NCI-H2171 (cell line): ENCODE measurements at places on chromosomes 7 and 10.

DNA sequence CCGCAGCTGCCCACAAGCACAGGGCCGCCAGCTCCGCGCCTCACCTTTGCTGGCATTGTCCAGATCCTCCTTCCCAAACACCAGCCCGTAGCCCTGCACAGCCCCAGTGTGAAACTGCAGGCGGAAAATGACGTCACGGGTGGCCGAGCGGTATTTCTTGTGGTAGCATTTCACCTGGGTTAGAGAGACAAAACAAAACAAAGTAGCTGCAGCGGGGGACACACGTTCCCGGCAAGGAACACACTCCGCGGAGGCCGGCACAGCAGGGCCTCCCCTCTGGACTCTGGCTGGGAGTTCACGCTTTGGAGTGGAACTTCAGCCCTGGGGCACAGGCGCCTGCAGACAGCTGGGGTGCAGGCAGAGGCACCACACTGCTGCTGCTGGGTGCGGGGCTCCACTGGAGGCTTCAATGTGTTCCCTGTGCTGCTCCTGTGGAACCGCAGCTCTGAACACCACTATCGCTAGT, 181.1 kb downstream of the TNS3 start:
- DNase-seq = no peak

GRCh38 chr7:56218510-56218909, 102.3 kb upstream of the NUPR2 start:
- DNase-seq = peak; percentile 26

DNA sequence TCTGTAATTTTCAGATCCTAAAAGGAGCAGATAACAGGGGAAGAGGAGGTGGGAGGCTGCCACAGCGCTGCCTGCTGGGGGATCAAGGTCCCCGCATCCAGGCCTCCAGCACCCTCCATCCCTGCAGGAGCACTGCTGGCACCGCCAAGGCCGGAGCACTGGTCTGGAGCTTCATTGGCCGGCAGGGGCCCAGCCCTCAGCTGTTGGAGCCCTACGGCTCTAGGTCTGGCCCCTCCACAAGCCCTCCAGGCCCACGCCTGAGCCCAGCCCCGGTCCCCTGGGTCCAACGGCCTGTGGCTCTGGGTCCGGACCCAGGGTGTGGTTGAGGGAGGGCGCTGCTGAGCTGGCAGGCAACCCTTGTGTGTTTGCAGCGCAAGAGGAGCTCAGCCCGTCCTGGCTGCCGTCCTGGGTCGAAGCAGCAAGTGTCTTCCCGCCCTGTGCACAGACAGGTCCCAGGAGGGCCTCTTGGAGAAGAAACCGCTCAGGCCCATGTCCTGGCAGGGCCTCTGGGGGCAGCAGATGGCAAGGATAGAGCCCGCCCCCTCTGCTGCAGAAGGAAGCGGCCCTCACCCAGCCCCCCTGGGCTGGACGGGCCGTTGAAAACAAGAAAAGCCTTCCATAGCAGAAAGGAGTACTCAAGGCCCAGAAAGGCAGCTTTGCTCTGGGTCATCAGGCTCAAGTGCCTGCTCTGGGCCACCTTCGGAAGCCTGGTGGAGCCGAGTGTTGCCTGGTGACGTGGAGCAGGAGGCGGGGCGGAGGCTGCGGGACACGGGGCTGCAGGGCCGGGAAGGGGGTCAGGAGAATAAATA, 54.3 kb upstream of the TNRC18 start:
- DNase-seq = peak; percentile 90

DNA sequence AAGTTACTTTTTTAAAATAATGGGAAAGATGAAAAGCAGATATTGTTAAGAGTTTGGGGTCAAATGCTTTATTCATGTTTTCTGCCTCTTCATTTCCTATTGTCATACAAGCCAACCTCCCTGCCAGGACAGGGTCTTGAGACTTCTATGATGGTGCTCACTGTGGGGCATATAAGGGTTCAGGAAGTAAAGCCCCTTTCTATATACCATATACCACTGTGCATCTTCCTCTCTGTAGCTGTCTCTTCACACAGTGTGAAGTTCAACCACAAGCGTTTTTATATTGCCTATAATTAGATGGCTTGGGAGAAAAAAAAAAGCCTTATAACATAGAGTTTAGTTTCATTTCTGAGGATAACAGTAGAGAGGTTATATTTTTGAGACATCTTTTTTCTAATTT, 389.8 kb upstream of the SORCS1 start:
- no peak for DNase-seq

- DNase-seq = no peak
Observed at GRCh38 chr10:124043310-124044142, 49.9 kb downstream of the CHST15 start.

DNA sequence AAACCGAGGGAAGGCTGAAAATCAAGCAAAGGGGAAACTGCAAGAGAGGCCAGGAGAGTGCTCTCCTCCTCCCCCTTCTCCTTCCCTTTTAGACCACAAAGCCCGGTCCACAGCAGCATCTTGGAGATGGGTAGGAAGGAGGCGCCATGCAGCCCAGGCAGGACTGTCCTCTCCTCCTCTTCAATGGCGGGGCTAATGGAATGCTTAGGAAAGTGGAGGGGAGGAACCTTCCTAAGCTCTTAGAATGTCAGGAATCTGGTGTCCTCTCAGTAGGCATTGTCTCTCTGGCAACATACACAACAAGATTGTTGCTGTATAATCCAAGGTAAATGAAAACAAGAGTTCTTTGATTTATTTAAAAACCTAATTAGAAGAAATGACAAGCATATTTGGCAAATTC, 185.1 kb downstream of the DGKI start:
- no peak for DNase-seq

DNA sequence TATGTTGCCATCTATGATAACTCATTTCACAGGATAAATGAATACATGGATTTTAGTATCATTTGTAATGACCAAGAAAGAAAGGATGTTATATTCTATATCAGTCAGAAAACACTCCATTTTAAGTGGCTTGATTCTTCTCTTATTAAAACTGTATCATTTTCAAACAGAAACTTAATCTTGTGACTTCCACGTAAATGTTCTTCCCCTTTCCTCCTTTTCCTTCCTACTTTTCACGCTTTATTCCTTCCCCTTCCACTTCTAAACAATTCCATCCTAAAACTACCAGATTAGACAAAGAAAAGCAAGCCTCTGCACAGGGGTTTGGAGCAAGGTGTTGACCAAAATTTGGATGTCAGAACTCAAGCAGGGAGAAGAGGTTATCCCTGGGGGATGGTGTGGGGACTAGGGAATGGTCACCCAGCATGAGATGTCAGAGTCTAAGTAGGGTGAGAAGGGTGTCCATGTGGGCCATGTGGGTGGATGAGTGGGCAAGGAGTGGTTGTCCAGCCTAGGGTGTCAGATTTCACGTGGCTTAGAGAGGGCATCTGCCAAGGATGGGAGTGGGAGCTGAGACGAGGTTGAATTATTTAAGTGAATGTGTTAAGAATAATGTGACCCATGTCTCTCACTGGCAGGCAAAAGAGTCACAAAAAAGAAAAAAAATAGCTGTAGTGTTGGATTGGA, 5.0 kb upstream of the GSAP start:
- no peak for DNase-seq

GRCh38 chr7:17234030-17234397, 64.4 kb upstream of the AHR start:
- no peak for DNase-seq

DNA sequence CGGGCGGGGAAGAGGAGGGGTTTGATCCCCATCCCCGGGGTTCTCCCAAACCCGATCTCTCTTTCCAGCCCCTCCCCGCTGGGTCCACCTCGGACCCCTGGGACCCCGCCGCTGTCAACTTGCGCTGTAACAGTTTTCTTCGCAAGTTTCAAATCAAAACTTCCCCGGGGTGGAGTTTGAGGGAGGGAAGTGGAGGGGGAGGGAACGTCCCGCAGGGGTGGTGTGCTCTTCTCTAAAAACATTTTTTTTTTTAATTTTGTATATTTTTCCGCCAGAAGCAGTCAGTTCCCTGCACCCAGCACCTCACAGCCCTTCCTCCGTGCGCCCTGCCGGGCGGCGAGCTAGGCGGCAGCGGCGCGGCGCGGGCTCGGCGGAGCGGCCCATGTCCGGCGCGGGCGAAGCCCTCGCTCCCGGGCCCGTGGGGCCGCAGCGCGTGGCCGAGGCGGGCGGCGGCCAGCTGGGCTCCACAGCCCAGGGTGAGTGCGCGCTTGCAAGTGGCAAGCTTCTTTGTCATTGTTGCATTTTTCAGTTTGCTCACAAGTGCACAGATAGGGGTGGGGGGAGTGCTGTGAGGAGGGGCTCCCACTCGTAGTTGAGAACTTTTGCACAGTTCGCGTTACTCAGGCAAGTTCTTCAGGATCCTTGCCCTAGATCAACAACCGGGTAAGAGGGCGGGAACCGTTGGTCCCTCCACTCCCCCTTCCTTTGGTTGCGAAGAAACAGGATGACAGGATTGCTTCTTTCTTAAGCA, 933 bp downstream of the MDFIC start:
- DNase-seq = peak; percentile 44

DNA sequence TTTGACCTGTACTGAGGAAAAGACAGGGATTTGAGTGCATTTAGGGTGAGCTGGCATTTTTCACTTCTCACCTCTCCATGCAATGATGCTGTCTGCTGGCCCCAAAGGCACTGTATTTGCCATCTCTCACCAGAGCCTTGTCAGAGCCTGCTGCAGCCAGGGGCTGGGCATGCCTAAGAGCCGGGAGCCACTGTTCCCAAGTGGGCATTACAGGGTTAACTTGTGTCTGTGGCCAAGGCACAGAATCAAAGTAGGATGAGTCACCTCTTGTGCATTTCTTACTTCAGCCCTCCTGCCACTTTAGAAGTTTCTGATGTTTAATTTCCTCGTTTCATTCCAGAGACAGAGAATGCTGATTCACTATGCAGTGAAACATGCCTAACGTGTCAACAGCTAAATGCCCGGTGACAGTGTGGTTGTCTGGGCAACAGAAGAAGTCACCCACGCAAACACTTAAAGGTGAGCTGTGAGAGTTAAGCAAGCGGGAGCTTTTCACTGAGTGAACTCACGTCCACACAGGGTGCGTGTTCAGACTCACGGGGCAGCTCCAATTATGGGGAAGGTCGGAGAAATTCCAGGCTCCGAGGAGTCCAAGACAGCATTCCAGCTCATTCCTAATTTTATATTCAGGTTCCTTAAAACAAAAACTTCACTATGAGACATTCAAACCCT, 57.1 kb upstream of the IGFBP3 start:
- DNase-seq = no peak

- DNase-seq = no peak
Observed at GRCh38 chr10:6580279-6581029, 378 bp upstream of the PRKCQ start.

DNA sequence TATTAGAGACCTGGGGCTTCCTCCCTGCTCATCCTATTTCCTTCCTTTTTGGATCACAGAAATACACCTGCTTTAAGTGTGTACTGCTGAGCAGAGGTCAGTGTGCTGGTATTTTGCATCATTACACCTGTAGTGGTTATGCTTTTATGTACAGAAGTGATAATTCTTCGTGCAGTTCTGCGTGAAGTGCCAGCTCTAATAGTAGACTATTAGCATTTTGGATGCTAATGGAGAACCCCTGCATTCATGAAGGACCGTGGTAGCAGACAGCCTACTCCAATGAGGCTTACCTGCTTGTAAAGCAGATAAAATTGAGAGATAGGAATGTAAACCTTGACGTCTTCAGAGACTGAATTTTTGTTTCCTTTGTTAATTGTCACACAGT, 114.3 kb downstream of the CDK14 start:
- DNase-seq = no peak

GRCh38 chr7:76133839-76134238, 67.9 kb upstream of the SRRM3 start:
- DNase-seq = no peak

DNA sequence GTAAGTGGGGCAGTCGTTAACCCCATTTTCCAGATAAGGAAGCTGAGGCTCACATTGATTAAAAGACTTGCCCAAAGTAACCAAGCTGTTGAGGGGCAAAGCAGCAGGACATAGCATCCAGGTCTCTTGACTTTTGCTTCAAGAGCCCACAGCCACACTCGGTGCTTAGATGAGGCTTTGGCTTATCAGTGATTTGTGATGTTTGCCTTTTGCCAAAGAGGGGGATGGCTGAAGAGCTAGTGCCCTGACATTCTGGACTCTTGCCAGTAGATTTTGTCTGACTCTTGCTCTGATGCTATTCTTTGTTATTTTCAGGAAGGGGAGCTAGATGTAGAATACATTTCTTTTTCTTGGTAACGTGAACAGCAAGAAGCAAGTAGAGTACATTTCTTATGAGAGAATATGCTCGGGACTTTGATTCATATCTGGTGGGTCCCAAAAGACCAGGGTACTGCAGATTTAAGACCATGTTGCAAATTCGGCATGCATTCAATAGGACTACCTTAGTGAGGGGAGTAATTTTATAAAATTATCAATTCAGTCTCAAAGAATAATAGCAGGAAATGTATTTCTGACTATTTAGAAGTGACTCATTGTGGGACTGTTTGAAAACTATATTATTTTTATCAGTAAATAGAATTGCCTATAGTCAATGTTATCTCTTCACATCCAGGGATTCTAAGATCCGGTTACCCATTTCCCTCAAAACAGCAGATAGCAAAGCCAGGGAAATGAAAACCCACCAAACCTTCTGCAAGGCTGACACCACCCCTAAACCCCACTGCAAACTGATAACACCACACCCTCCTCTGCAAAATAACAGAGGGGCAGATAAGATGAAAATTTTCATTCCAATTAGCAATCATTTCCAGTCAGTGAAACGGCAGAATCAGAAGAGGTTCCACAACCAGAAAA, 180.0 kb upstream of the BMPER start:
- DNase-seq = no peak

GRCh38 chr10:78616125-78616695, 452.6 kb upstream of the ZMIZ1 start:
- DNase-seq = no peak

- DNase-seq = no peak
Observed at GRCh38 chr10:93752761-93753160, 5.0 kb upstream of the LGI1 start.

- peak; percentile 91 for DNase-seq
Observed at GRCh38 chr7:140230861-140231770, 54.3 kb upstream of the KDM7A start.

DNA sequence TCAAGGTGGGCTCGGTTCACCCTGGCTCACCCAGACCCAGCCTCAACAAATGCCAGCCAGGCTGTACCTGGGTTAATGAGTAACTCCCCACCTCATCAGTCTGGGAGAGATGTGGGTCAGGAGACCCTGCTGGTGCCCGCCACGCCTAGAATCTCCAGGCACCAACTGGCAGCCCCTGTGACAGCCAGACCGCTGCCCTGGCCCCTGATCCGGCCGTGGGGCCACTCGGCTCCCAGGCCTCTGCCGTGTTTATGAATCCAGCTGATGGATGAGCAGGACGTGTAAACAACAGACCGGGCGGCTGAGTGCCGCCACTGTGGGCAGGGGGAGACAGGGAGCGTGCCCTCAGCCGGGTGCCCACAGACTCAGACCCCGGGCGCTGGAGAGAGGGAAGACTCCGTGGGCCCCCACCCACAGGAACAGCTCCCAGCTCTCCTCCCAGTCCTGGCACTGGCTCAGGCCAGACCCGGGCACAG, 34.0 kb upstream of the PDGFA start:
- no peak for DNase-seq
